Fibroblast of upper back skin (primary cell): ENCODE measurements at places on chromosomes 6 and 20.

- DNase-seq = no peak
These were observed 76.6 kb upstream of the PRND start for GRCh38 chr20:4645109-4645508.

DNA sequence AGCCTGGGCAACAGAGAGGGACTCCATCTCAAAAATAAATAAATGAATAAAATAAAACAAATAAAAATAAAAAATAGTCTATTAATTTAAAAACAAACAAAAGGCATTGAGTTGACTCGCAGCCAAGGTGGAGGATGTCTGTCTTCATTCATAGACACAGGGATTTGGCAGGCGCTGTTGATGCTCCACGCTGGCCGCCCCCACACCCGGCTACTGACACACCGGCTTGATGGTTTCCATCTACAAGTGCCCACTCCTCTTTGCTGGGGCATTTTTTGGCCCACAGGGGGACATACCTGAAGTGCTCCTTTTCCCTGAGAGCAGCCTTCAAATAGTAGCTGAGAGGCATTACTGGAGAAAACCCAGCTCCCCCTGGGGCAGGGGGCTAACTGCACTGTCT, 178.3 kb upstream of the RALGAPA2 start:
- no peak for DNase-seq

GRCh38 chr6:15950962-15951569, 177.8 kb upstream of the MYLIP start:
- DNase-seq = no peak

DNA sequence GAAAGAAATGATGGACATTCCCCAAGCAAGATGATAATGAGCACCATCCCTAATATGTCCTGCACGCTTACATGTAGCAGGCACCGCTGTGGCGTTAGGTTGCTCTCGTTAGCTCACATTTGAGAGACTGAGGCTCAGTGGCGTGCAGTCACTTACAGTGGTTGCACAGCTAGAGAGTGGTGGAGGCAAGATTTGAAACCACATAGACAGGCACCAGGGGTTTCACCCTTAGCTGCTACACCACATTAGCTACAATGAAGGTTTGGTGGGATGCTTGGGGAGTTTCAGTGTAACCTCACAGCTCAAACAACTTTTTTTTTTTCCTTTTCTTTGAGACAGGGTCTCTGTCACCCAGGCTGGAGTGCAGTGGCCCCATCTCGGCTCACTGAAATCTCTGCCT, 3.7 kb downstream of the COX4I2 start:
- no peak for DNase-seq

DNA sequence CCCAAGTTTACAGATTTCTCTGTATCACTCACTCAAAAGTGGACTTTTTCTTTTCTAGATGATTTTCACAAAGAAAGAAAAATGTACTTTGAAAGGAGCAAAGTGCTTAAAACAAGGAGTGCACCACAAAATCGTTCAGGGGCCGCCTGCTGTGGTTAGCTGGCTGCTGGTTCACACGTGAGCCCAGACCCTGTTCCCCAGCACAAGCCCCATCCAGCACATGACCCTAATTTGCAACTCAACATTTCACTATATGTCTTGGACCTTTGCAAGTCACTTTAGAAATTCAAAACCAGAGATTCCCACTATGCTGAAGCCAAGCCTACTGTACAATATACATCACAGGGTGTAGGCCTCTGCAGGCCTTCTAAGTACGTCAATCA, 95.5 kb upstream of the NHSL1 start:
- no peak for DNase-seq

DNA sequence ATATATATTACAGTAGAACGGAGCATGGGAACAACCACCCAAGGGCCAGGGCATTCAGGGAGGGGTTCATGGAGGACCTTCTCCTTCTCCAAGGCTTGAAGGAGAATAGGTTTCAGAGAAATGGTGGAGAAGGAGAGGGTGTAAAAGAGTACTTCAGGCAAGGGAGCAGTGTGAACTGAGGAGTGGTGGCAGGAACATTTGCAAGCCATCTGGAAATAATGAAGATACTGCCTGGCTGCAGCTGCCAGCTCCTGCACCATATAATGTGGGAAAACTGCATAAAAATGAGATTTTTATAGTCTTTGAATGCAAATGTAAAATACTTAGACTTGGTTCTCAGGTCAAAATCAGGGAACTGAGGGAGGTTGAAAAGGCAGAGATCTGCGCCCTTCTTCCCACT, 9.6 kb upstream of the DEFB121 start:
- DNase-seq = no peak

- DNase-seq = no peak
These were observed 1.0 kb downstream of the HELZ2 start for GRCh38 chr20:63572788-63573646.

GRCh38 chr6:107666084-107666980, 157.8 kb downstream of the SCML4 start:
- peak; percentile 38 for DNase-seq

GRCh38 chr20:3616250-3616649, 46.9 kb downstream of the GFRA4 start:
- peak; percentile 30 for DNase-seq

GRCh38 chr20:53609491-53610445, 16.1 kb upstream of the ZNF217 start:
- peak; percentile 52 for DNase-seq

GRCh38 chr6:3926150-3926482, 76.9 kb downstream of the FAM50B start:
- peak; percentile 35 for DNase-seq

- no peak for DNase-seq
These were observed 349.9 kb downstream of the ARHGAP18 start for GRCh38 chr6:129359811-129360681.

DNA sequence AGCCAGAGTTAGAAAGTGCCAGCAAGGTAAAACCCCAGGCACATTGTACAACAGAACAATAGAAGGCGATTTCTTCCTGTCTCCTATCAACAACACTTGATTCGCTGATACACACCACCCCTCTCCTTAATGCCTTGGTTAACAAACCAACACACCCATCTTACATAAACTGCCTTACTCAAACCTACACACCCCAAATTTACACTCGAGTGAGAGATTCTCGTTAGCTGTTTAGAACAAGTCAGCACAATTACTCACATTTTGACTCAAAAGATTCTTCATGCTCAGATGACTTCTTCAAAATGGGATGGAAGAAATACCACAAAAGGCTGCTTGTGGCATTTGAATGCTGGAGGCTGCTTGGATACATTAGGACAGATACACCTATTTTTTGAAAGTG, 80.0 kb upstream of the FOXQ1 start:
- DNase-seq = no peak

- DNase-seq = no peak
These were observed 704.8 kb downstream of the PTPRT start for GRCh38 chr20:42484790-42485375.

DNA sequence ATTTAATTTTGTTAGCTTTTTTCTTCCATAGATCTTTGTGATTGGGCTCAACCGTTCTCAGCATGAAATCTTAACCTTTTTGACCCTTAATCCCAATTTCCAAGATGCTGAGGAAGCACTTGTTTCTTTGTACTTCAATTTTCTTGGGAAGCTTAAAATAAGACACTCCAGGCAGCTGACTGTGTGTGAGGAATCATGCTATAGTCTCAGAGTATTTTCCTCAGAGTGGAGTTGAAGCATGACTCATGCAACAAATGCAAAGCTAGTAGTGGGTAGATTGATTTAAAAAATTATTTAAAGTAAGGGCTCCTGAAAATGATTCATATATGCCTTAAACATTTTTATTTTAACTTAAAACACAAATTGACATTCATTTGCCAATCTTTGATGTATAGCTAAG, 168.7 kb downstream of the BTBD3 start:
- DNase-seq = peak; percentile 60

DNA sequence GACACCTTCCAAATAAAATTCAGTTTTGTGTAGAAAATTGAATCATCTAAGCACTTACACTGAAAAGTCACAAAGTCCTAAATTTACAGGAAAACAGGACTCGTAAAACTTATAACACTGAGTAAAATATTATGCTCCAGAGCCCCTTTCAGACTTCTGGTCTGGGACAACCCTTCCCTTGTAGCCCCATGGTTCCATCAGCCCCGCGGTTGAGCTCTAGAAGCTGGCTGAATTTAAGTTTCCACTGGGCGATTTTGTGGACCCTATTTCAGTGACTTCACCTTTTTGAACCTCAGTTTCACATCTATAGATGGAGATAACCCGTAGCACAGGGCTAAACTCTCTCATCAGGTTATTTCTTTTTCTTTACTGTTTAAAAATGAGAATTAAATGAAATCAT, 117.7 kb upstream of the BACH2 start:
- DNase-seq = no peak

- DNase-seq = no peak
These were observed 594.4 kb downstream of the QKI start for GRCh38 chr6:164008902-164009301.

DNA sequence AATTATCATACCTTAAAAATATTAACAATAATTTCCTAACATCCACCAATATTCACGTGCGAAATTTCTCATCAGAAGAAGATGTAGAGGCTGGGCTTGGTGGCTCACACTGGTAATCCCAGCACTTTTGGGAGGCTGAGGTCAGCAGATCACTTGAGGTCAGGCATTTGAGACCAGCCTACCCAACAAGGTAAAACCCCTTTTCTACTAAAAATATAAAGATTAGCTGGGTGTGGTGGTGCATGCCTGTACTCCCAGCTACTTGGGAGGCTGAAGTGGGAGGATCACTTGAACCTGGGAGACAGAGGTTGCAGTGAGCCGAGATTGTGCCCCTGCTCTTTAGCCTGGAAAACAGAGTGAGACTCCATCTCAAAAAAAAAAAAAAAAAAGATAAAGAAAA, 36.1 kb upstream of the JAG1 start:
- DNase-seq = no peak

GRCh38 chr6:154487367-154488247, 22.9 kb downstream of the CNKSR3 start:
- peak; percentile 43 for DNase-seq

- no peak for DNase-seq
These were observed 35.6 kb downstream of the MOCS1 start for GRCh38 chr6:39898625-39899024.

DNA sequence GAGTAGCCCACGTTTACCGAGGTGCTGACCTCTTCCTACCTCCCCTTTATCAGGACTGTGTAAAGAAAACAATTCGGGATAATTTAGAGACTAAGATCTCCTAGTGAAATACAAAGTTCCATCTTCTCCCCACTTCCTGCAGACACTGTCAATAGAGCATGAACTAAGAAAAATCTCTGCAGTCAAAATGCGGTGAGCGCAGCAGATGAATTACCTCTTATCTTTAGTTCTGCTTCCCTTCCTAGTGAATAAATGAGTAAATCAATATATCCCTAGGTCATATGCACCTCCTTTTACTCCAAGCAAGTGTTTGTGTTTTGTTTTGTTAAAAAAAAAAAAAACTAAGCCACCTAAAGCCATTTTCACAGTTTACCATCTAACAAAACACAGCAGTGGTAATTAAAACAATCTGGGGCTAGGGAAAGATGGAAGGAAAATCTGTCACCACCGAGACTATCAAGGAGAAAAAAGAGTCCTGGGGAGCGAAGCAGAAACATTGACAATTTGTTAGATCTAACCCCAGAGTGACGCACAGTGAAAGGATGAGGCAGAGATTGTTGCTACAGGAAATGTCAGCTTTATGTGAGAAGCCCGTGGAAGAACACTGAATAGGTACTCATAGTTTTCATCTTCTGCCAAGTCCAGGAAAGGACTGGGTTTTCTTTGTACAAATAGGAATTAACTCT, 159.4 kb upstream of the SPTLC3 start:
- DNase-seq = no peak

DNA sequence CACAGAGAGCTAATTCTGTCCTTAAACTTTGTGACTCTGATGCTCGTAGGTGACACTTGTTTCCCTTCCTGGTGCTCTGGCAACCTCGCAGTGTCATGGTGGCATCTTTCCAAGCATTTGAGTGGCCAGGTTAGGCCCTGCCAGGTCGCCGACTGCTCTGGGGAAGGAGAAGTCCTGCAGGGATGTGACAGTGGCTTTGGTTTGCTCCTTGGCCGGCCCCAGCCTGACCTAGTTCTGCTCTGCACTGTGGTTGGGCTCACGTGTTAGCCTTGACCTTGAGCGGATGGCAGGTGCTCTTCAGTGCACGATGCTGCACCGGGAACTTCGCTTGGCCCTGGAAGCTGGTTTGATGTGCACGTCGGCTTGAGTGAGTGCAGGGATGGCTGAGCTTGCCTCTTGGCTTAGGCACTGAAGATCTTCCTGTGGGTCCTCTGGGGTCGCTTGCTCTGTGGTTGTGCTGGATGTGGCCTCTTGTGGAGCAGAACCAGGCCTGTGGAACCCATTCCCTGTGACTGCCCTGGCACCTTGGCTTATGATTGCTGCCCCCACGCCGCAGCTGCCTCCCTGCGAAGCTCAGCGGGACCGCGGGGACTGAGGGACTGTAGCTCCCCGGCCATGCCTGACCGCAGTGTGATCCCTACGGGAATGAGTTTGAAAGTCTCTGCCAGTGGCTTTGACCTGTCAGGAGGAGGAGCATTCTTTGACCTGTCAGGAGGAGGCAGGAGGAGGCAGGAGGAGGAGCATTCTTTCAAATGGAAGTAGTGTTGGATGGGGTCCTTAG, 8.7 kb downstream of the OSBPL2 start:
- no peak for DNase-seq

DNA sequence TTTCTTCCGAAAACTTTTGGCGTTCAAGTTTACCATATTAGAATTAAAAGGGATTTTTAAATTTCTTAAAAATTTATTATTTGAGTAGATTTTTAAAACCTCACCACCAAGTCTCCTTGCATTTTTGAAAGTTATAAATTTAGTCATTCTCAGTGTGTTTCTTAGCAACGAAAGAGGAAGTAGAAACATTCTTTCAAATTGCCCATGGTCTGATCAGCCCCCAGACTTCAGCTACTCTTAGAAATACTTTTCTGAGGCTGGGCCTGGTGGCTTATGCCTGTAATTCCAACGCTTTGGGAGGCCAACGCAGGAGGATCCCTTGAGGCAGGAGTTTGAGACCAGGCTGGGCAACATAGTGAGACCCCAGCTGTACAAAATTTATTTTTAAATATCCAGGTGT, 15.1 kb upstream of the RTF2 start:
- no peak for DNase-seq
